ENCODE measurements at places on chromosomes 3 and 15.

- no peak for DNase-seq
These were observed 119.8 kb downstream of the SUCLG2 start for GRCh38 chr3:67534594-67534993.

DNA sequence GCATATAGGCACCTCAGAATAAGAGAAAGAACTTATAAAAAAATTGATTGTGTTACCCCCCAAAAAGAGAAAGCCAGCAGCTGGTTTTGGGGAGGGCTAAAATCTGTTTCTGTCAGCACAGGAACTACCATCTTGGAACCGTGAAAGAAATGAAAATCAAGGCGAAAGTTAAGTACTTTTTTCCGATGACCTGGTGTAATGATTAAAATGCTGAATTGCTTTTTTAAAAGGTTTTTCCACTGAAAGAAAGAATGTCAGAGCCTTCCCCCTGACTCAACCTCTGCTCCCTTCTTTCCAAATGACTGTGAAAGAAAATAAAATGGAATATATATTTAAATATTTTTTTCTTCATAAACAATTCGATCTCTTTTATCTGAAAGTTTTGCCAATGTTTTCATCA is 570.5 kb upstream of the CFAP20DC start:
- no peak for DNase-seq

DNA sequence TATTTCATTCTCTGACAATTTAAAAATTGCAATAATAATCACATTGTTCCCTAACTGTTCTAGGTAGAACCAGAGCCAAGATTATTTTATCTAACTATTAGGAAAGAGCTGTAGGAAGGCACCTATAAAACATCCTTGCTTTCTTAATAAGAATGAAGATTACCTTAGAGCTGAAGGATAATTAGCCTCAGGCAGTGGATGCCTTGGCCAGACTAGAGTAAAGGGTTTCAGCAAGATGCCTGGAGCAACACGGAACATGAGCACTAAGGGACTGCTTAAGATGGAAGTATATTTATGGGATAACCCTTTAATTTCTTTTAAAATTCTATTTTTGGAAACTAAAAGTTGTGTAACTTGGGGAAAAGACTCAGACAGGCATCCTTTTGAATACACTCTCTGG is 456.6 kb upstream of the RBMS3 start:
- DNase-seq, result no peak

GRCh38 chr15:38930851-38931572 is 366.4 kb upstream of the RASGRP1 start:
- no peak for DNase-seq

DNA sequence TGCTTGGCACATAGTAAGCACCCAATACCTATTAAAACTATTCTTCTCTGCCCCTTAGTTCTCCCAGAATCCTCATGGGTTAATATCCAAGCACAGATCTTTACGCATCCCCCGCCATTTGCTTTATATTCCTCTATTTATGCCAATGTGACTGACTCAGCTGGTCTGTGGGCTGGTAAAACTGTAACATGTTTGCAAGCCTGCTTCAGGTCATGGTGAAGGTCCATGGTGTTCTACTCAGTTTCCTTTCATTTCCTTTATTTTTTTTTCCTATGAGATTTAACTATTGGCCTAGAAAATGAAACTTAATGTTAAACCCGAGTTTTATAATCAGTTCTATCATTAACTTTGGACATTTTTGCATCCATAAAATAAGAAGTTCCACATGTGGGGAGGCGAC is 47.0 kb downstream of the FRMD4B start:
- DNase-seq, result no peak

DNA sequence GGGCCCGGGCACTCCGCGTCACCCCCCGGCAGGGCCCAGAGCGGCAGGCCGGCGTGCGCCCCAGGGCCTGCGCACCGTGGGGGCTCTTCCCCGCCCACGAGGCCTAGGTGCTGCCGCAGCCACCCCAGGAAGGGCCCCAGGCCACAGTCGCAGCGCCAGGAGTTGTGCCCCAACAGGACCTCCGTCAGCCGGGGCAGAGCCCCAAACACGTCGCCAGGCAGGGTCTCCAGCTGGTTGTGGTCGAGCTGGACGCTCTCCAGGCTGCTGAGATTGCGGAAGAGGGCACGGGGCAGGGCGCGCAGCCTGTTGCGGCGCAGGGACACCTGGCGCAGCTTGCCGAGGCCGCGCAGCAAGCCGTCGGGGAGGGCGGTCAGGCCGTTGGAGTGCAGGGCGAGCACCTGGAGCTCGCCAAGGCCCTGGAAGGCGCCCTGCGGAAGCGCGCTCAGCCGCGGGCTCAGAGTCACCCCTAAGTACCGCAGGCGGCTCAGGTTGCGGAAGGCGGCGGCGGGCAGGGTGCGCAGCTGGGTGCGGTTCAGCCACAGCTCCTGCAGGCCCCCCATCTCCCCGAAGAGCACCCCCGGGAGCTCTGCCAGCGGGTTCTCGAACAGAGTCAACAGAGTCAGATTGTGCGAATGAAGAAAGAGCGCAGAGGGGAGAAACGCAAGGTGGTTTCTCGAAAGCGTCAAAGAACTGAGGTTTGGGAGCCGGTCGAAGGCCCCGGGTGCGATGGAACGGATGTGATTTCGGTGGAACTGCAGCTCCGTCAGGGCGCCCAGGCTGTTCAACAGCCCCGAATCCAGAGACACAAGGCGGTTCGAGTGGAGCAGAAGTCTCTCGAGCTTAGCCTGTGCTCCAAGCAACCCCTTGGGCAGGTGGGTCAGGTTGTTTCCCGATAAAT is 2.0 kb downstream of the GP5 start:
- no peak for DNase-seq

DNA sequence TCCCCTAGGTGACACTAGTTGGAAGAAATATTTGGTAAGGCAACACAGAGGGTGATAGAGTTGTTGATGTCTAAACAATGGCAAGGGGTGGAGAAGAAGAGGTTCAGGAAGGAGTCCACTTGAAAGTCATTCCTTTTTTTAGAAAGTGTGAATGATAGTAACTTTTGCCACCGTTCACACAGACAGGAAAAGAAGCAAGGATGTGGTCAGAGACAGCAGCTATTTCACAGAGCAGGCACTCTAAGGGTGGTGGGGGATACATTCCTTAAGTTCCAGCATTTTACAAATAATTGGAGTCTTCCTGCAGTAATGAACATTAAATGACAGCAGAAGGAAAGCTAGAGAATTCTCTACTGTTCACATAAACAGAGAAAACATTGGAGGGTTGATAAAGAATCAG is 75.4 kb upstream of the ZNF385D start:
- DNase-seq, result no peak

DNA sequence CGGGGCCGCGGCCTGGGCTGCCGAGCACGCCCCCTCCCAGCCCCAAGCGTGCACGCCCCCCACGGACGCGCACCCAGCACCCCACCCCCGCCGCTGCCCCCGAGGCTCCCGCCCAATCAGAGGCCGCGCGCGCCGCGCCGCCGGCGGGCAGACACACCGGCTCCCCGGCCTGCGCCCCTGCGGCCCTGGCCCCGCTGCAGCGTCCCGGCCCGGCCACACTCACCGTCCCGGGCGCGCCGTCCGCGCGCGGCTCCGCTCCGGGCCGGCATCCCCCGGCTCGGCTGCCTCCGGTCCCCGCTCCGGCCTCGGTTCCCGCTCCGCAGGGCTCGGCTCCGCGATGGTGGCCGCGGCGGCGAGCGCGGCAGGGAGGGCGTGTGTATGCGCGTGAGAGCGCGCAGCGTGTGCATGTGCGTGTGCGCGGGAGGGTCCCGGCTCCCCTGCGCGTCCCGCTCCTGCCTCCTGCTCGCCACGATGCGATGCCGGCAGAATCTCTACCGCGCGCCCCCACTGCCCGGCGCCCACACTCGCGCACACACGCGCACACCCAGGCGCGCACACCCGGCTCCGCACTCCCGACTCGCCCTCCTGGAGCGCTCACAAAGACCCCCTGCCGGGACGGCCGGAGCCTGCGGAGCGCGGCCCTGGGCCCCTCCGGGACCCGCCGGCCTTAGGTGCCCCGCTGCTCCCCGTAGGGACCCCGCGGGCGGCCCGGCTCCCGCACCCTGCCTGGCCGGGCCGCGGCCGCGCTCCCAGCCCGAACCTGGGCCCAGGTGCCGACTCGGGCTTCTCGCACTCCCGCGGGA is 186.5 kb upstream of the LINGO1 start:
- DNase-seq, result no peak

DNA sequence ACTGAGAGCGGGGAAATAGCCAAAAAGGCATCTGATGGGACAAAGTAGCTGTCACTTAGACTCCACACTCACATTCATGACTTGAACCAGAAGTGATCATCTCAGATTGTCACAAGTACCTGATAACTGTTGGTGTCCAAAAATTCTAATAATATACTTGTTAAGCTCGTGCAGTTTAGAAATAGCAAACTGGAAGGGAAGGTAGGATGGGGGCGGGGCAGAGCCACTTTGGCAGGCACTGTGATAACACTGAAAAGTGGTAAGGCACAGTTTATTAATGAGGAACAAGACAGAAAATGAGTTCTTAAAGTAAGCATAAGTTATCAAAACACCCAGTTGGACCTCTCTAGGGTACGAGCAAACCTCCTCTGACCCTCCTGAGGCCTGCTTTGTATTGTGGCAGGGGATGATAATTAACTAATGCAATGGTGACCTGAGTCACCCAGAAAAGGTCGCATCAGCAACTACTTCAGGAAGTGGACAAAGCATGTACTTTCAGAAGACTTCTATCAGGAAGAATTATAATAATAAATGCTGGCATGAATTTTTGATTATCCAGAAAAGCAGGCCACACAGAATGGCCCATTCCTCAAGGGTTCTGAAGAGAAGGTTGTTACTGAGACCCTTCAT is 54.4 kb downstream of the ADCY5 start:
- DNase-seq, result no peak

- DNase-seq, result no peak
These were observed 22.6 kb upstream of the SLC41A3 start for GRCh38 chr3:126106336-126107202.

Data from stimulated activated CD4-positive, alpha-beta T cell treated with anti-CD3 and anti-CD28 coated beads, Interleukin-15, amount 100 ng/mL, for 1 hour (primary cell).